IgD-negative memory B cell (primary cell): ENCODE measurements at places on chromosomes 5 and 9. TPM values are rescaled to one million over a fixed set of nuclear protein-coding genes. Genes with fewer than 3 reads are reported as not detected.

The TAF11L8 gene
- polyA plus RNA-seq = not detected

The WHRN gene
- polyA plus RNA-seq = 0.89 TPM

The TLE1 gene
- polyA plus RNA-seq = 115 TPM

The MARCHF11 gene
- not detected for polyA plus RNA-seq

The SOX30 gene
- polyA plus RNA-seq = 0.81 TPM
